Non-pigmented ciliary epithelial cell (primary cell): ENCODE measurements at places on chromosomes 16 and 17.
A peak's percentile ranks its signal among the peaks of the same experiment; 100 is the strongest.

DNA sequence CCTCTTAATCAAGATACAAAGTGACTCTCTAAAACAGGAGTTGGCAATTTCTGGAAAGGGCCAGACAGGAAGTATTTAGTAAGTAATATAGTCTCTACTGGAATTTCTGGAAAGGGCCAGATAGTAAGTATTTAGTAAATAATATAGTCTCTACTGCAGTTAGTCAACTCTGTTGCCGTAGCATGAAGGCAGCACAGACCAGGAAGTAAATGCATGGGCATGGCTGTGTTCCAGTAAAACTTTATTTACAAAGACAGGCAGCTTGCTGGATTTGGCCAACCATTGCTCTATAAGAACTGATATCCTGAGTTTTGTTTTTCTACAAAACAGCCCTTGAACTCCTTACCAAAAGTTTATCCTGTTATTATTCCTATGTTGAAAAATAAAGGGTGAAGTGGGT lies 16.9 kb downstream of the LDAF1 start:
- no peak for DNase-seq

DNA sequence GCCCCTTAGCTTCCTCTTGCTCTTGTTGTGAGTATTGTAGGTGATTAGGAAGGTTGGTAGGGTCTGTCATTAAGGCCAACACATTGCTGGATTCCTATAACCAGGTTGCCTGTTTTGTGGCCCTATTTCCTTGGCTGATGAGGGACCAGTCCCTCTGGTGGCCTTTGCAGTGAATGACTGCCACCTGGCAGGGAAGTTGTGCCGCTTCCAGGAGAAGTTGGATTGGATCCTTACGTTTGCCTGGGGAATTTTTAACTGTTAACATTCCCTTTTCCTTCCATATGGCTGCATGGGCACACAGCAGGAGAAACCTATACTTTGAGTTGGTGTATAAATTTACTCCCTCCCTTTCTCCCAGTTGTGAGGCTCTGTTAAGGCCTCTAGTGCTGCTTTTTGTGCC lies 32.4 kb downstream of the LCMT1 start:
- DNase-seq, result no peak

GRCh38 chr16:23724096-23724784 lies 11.2 kb upstream of the ERN2 start:
- DNase-seq, result no peak

- DNase-seq, result no peak
Observed at GRCh38 chr16:80656711-80657150, 115.9 kb downstream of the DYNLRB2 start.

DNA sequence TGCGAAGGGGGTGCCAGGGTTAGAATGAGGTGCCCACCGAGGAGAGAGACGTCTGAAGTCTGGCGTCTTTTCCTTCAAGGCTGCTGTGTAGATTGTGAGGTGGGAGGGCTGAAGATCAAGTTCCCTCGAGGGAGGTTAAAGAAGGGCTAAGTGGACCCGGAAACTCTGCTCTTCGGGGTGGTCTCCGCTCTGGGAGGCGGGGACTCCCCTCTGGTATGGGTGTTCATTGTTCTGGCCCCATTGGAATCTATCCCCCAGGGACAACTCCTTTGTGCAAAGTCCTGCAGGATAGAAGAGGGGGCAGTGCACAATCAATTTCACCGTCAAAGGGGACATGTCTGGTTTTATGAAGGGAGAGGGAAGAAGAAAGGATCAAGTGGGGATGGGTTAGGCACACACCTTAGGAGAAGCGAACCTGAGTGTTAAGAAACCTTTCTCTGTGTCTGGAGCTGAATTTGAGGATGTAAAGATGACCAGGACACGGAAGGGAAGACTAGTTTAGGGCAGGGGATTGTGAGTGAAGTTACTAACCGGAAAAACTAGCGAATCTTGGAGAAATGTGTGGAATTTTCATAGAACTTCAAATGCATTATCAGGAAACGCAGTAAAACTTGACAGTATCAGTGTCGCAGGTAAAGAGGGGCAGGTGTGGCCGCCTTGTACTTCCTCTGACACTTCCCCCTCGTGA lies 809 bp upstream of the RAB34 start:
- no peak for DNase-seq

GRCh38 chr16:2819179-2819938 lies 2.3 kb downstream of the PRSS21 start:
- no peak for DNase-seq

DNA sequence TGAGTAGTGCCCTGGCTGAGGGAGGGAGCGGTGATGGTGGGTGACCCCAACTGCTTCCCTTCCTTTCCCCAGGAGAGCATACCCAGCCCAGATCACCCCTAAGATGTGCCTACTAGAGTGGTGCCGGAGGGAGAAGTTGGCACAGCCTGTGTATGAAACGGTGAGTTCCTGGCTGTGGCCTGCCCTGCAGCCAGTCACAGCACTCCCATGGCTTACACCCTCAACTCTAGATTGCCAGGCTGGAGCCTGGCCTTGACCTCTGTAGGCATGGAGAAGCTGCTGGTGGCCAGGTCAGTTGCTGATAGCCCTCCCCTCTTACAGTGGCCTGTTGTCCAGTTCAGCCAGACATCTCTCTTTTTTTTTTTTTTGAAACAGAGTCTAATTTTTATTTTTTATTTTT lies 8.6 kb upstream of the NFATC3 start:
- no peak for DNase-seq

DNA sequence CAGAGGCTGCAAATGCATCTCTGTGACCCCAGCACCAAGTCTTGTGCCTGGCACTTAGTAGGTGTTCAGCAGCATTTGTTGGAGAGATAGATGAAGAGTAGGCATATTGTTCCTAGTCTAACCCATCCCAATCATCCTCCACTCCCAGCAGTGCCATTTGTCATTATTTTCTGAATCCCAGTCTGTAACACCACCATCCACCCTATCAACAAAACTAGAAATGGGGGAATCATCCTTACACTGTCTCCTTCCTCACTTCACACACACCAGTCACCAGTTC lies 95.9 kb upstream of the TBX2 start:
- no peak for DNase-seq

GRCh38 chr16:90070440-90070839 lies 6.7 kb downstream of the PRDM7 start:
- no peak for DNase-seq

DNA sequence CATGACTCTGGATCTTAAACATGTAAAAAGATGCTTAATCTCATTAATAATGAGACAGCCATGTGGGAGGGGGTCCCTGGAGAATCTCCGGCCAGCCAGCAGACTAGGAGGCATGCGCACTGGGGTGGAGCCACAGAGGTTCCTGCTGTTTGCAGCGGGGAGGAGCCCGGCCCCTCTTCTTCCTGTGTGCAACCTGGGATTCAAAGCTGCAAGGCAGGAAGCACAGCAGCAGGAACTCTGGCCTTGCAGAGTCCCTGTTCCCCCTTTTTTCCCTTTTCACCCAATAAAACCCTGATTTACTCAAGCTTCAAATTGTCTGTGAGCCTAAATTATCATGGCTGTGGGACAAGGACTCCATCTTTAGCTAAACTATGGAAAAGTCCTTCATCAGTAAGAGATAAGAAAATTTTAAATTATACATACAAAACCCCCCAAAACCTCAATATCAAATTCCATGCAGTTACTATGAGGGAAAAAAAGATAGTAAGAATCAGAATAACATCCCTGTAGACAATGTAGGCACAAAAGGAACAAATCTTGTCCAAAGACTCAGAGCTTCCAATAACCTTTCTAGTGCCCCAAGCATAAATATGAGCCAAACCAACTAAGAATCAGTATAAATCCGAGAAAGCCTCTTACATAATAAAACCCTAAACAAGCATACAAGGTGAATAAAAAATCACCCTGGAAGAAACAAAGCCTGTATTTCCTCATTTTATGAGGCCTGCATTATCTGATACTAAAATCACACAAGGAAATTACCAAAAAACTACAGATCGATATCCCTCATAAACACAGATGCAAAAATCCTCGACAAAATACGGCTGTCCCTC lies 12.1 kb downstream of the CFDP1 start:
- no peak for DNase-seq

DNA sequence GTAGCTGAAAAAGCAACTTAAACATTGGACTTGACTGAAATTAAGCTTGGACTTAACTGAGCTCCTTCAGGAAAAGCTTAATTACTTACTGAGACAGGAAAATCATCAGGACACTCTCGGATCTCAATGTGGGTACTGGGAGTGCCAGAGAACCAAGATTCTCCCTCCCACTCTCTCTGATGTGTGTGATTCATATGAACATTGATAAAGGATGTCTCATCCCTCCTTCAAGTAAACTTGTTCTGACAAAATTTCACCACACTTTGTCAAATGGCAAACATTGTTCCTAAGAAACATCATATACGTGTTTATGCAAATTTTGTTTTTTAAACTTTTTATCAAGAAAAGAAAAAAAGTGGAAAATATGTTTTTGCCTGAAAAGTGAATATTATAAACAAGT lies 4.1 kb upstream of the SLFN5 start:
- DNase-seq, result peak; percentile 37

GRCh38 chr17:37301288-37301687 lies 74.5 kb upstream of the C17orf78 start:
- DNase-seq, result no peak

DNA sequence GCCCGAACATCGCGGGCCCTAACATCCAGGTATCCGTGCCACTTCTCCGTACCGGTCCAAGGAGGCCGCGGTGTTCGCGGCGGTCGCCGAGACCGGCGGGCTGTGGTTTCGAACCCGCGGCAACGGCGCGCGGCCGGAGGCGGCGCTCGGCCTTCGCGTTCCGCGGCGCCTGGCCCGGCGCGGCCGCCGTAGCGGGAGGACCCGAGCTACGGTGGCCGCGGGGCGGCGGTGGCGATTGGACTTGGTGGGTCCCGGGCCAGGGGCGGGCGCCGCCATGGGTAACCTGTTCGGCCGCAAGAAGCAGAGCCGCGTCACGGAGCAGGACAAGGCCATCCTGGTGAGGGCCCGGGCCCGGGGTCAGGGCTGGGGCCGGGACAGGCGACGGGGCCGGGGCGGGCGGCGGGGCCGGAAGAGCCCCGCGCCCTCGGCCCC lies at the start of gene CHMP6:
CHMP6 (plus strand) TSS at position 197 of the 432 bp plus-strand sequence; CDS start at position 275, 78 bp downstream.
- DNase-seq, result no peak

DNA sequence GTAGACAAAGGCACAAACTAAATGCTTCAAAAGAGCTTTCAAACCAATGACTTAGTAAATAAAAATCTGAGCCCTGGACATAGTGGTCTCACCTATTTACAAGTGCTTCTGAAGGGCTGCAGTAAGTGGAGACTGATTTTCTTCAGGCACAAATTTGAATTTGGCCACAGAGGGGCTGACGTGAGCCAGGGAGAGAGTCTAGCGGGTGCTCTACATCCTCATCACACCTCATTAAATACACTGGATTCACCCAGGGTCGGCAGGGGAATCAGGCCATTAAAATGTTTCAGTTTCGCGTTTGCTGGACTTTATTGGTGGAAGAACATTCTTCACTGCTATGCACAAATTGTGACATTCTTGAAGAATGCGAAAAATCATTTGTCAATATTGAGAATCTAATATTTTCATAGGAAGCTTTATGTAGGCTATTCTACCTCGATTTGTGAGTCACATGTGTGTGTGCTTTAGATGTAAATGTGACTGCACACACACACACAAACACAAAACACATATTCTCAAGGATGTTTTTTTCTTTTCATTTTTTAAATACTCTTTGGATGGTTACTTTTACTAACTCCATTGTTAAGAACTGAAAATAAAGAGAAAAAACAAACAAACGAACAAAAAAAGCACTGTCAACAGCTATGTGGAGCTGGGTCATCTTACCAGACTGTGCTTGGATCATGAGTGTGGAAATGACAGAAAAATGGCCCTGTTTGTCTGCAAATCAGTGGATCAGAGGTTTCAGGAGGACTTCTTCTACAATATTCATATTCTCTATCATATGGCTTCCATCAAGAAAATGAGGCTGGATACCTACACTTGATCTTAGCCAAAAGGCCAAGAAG lies 58.9 kb downstream of the CDH11 start:
- DNase-seq, result no peak

DNA sequence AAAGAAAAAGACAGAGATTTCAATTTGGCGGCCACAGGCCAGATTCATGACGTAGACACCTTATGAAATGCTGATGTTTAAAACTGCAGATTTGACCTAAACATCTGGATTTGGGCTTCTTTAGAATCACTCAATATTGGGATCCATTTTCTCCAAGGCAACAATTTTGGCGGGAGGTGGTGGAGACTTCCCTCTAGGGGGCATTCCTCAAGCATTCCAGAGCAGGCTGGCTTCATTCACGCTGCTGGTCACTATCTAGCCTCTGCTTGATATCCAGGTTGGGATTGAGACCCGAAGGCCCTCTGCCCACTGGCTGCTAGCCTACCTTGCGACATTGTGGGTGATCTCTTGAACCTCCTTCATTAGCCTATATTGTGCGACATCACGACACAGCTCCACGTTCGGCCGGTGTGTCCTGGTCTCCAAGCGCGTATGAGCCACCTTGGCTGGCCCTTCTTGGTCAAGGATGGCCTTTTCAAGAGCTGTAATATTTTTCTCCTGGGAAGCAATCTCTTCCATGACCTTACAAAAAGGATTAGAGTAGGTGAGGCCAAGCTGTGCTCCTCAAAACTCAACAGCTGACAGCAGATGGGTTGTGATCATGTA lies 24.5 kb downstream of the FBXO39 start:
- DNase-seq, result no peak

- DNase-seq, result no peak
Observed at GRCh38 chr17:51673070-51673469, 412.7 kb downstream of the UTP18 start.

DNA sequence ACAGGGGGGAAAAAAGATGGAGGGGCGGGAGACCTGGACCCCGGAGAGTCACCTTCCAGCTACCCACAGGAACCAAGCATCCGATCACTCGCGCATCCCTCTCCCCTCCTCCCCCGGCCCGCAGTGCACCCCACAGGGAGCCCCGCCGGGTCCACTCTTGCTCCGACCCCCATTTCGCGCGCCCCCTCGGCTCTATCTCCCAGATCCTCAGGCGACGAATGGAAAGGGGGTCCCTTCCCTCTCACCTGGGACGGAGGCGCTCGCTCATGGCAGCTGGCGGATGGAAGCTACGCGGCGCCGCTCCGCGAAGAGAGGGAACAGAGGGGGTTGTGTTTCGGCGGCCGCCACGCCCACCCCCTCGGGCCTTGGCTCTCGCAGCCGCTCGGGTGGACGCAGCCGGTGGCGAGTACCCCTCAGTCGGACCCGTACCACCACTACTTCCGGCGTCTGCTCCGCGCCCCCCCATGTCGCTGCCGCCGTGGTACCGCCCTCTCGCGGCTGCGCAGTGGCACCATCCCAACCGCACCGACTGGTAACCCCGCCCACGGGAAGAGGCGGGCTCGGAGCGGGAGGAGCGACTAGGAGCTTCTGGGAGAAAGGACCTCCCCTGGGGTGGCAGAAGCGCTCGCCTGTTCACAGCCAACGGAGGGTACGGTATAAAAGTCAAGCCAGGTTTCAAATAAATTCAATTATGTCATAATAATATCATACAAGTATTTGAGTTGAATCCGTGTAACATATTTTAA lies 29.7 kb downstream of the CPSF4L start:
- DNase-seq, result peak; percentile 57

GRCh38 chr17:10748531-10749181 lies 18.8 kb upstream of the TMEM220 start:
- no peak for DNase-seq
